ENCODE measurements at places on chromosomes 12 and 14.

GRCh38 chr14:83301791-83302190, 1768.1 kb upstream of the SEL1L start:
- DNase-seq, result no peak

DNA sequence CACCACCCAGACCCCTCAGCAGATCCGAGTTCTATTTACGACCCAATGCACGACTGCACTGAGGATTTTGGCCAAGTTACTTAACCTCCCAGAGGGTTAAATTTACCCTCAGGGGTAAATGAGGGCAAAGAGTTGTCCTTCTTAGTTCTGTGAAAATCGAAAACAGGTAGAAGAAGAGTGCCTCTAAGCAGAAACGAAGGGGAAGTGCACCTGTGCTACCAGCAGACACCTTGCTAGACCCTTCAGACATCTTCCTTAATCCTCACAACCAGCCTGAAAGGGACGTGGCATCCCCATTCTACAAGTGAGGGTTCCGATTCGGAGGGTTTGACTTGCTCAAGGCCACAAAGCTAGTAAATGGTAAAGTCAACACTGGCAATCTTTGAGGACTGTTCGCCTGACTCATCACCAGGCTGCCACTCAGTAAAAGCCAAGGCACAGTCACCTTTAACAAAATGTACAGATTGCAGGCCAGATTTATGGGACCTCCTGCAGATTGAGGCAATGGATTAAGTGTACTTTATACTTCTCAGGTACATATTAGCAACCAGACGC, 1.6 kb downstream of the GSG1 start:
- DNase-seq, result no peak

DNA sequence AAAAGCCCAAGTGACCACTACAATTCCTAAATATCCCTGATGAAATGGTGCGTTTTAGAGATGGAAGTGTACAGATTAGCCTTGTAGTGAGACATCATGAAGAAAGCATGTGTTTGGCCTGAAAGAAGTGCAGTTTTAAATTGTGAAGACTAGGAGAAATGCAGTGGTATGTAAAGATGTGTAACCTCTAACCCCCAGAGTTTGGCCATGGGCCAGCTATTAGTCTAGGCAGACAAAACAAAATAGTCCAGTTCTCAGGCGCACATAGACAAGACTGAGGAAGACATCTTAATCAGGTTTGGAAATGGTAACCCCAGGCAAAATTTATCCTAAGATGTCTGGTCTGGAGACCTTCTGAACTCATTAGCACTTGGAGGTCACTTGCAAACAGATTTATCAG, 23.4 kb downstream of the WBP11 start:
- DNase-seq, result no peak

- no peak for DNase-seq
Measured at GRCh38 chr12:16603916-16604575, 1.9 kb downstream of the LMO3 start.

DNA sequence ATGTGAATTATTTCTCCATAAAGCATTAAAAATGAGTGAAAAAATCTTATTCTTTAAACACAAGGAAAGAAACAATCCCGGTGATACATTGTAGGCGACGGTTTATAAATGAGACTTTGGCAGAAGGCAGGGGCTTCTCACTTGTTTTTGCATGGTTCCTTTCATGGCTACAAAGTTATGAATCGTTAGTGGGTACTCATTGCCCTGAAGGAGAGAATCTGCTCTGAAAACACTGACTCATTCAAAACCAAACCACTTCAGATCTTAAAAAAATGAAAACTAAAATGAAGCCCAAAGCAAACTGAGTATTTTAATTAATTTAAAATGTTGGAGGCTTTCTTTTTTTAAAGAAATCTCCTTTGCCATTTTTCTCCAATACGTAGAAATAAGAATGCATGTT, 41.4 kb upstream of the AMIGO2 start:
- DNase-seq, result no peak

- no peak for DNase-seq
Measured at GRCh38 chr12:59431266-59431665, 164.6 kb upstream of the SLC16A7 start.

DNA sequence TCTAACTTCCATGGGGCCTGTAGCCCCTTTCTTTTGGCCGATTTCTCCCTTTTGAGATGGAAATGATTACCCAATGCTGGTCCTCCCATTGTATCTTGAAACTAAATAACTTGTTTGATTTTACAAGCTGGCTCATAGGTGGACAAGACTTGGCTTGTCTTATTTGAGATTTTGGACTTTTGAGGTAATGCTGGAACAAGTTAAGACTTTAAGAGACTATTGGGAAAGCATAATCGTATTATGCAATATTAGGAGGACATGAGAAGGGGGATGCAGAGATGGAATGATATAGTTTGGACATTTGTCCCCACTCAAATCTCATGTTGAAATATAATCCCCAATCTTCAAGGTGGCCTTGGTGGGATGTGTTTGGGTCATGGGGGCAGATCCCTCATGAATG, 49.2 kb upstream of the LYZ start:
- no peak for DNase-seq

All from stimulated activated CD4-positive, alpha-beta T cell treated with anti-CD3 and anti-CD28 coated beads, Interleukin-12 subunit alpha, Interleukin-12 subunit beta, amount 100 ng/mL, for 4 hours (primary cell).